ENCODE measurements at places on chromosomes 12 and 14.

DNA sequence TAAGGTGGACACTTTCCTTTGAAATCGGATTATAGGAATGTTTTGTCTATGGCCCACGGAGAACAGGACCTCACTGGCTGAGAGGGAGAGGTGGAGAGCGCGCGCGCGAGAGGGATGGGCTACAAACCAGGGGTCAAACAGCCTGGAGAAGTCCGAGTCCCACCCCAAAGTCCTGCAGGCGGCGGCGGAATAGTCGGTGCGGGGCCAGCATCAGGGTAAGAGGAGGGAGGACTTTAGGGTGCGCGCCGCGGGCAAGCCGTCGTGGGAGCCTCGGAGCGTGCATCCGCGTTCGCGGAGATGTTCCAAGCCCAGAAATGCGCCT is 3.3 kb upstream of the HOXC8 start:
- no peak for DNase-seq

DNA sequence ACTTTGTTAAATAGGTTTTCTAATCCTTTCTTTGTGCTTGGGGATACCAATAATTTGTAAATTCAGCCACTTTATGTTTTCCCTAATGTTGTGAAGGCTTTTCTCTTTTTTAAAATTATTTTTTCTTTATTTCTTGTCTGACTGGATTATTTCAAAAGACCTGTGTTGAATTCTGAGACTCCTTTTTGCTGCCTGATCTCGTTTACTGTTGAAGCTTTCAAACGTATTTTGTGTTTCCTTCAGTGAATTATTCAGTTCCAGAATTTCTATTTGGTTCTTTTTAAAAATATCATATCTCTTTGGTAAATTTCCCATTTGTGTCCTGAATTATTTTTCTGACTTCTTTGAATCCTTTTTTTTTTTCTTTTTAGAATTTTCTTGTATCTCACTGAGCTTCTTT is 241.6 kb downstream of the LRIG3 start:
- no peak for DNase-seq

DNA sequence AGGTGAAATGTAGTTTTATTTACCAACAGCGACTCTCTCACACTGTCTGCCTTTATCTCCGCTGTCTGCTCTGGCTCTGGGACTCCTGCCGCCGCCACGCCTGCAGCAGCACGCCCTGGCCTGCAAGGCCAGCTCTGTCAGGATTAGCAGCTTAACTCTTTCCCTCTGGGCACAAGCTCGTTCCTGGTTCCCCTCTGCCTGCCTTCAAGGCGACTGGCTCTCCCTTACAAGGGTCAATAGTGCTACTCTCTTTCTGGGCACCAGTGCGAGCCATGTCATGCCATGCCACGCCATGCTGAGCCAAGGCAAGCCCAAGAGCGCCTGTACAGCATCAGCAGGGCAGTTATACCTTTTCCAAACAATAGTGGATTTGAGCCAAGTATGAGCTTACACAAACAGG is 3.6 kb upstream of the CLEC2B start:
- no peak for DNase-seq

- no peak for DNase-seq
Observed at GRCh38 chr14:76097547-76097946, 54.2 kb upstream of the GPATCH2L start.

DNA sequence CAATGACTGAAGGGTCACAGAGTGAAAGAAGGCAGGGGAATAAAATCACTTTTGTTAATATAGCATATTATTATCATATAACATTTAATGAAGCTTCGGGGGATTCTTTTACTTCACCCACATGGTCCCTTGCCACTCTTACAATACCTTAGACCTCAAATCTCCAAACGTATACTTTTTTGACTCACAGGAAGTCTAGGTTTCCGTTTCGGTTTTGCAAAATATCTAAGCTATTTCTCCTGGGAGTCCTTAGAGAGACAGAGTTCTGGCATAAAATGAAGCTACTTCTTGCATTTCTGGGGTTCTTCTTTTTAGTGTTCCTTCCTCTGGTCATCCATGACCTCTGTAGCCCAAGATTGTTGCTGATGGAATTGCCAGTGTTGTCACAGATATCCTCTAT is 590.5 kb upstream of the ATP2B1 start:
- DNase-seq: no peak

DNA sequence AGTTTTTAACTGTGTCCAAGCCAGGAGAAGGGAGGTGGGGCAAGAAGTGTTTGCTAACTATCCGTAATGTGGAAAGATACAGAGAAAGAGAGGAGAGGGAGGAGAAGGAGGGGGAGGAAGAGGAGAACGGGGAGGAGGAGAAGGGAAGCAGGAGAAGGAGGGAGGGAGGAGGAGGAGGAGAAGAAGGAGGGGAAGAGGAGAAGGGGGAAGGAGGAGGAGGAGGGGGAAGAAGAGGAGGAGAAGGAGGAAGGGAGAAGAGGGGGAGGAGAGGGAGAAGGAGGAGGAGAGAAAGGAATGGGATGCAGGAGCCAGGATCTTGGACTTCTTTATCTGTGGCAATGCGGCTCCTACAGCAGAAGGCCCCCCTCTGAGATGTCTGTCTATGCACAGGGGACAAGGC is 510.3 kb upstream of the CCDC196 start:
- DNase-seq: no peak

DNA sequence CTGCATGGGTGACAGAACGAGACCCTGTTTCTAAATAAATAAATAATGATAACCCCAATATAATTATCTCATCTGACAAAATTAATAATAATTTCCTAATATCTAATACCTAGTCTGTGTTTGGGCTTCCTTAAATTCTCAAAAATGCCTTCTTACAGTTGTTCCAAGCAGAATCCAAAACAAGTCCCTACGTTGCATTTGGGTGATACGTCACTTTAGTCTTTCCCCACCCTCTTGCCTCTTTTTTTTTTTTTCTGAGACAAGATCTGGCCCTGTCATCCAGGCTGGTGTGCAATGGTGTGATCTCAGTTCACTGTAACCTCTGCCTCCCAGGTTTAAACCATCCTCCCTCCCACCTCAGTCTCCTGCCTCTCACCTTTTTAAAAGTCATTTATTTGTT is 26.7 kb downstream of the VEZT start:
- no peak for DNase-seq

- no peak for DNase-seq
Observed at GRCh38 chr12:1542599-1542998, 51.8 kb downstream of the FBXL14 start.

- no peak for DNase-seq
Observed at GRCh38 chr12:55818140-55818728, 393 bp downstream of the ORMDL2 start.

GRCh38 chr12:71685312-71685906 is 473 bp upstream of the TMEM19 start:
- no peak for DNase-seq

GRCh38 chr12:77830583-77831351 is at the start of gene NAV3:
TSS of gene NAV3 (plus strand) at chr12:77830894. CDS start at chr12:77831462, 568 bp downstream.
- DNase-seq: no peak

GRCh38 chr12:53927220-53928029 is 11.2 kb upstream of the HOXC13 start:
- no peak for DNase-seq

GRCh38 chr12:111685811-111686573 is at the start of the genes ACAD10 and BRAP:
TSS of gene ACAD10 (plus strand) at chr12:111686053. CDS start at chr12:111692710, 6,657 bp downstream.
TSS of gene BRAP (minus strand) at chr12:111685956. CDS start at chr12:111685792, 164 bp downstream.
- peak; percentile 97 for DNase-seq

DNA sequence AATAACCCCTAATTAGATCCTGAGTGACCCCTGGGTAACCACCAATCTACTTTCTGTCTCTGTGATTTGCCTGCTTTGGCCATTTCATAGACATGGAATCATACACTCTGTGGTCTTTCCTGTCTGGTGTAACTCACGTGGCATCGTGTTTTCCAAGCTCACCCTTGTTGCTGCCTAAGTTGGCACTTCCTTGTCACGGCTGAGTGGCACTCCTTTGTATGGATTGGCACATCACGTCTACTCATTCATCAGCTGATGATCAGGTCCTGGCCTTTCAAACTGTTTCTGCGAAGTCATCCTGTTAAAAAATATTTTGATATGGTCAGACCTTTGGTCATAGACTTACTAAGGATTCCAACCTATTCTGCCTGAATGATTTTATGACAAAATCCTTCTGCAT is 87.7 kb downstream of the GLT1D1 start:
- DNase-seq: no peak

DNA sequence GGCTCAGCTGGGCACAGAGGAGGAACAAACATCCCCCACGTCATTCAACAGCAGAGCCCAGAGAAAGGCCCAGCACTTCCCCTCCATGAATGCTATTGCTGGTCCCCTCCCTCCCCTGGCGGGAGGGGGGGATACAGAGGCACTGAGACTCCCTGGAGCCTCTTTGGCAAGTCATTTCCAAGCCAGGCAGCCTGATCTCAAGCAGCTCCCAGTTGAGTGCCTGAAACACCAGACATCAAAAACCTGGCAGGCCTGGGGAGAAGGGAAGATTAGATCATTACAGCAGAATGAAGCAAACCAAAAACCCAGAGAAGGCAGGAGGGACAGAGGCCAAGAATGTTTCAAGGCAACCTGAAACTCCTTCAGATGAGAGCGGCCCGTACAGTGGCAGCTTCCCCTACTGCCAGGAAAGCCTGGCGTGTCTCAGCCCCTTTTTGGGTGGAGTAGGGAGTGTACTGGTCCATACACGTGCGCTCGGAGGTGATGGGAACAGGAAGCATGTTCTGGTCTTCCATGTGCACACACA is 92.1 kb downstream of the LRRC74A start:
- DNase-seq: peak; percentile 23

GRCh38 chr14:102316338-102316742 is 3.2 kb upstream of the ZNF839 start:
- peak; percentile 35 for DNase-seq

- DNase-seq: no peak
Observed at GRCh38 chr14:59753512-59753911, 117.1 kb downstream of the RTN1 start.

- no peak for DNase-seq
Observed at GRCh38 chr14:73842851-73843250, 8.8 kb upstream of the PTGR2 start.

GRCh38 chr12:7872566-7873319 is at the start of gene SLC2A14:
TSS of gene SLC2A14 (minus strand) at chr12:7872915. CDS start at chr12:7869880, 3,035 bp downstream.
- DNase-seq: no peak

Measured in CD4-positive, alpha-beta T cell treated with Interferon alpha-2 for 1 hour (primary cell).